Activated naive CD4-positive, alpha-beta T cell treated with Interleukin-2 at 50 U/mL for 16 hours (primary cell): ENCODE measurements at places on chromosomes 5 and 9.
A peak's percentile ranks its signal among the peaks of the same experiment; 100 is the strongest.

DNA sequence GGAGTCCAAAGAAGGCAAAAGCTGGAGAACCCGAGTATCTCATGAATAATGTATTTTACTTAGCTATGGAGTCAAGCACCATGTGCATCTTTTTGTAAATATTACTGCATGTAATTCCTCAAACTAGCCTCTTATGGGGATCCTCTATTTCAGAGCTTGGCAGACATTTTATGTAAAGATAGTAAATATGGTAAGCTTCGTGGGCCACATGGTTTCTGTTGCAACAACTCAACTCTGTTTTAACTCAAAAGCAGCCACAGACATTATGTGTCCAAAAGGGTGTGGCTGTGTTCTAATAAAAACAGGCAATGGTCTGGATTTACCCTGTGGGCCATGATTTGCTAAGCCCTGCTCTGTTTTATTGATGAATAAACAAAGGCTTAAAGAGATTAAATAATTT, 17.3 kb downstream of the DAPK1 start:
- no peak for DNase-seq

DNA sequence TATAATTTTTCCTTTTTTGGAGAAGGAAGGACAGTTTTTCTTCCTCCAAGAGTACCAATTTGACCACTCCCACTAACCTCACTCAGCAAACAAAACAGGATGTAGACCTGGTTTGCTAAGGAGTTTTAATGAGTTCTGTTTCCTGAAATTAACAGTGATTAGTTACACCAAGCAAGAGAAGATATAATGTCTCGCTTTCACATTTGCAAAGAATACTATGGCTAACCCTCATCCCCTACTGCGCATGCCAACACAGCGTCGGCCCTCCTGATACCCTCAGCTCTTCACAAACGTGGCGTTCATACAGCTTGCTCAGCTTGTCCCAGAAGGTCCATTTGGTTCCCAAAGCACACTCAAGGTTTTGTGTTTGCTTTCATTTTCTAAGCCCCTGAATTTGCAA, 41.9 kb upstream of the IPPK start:
- DNase-seq: peak; percentile 37

GRCh38 chr5:170393235-170393634, 4.1 kb upstream of the KCNMB1 start:
- DNase-seq: peak; percentile 35

DNA sequence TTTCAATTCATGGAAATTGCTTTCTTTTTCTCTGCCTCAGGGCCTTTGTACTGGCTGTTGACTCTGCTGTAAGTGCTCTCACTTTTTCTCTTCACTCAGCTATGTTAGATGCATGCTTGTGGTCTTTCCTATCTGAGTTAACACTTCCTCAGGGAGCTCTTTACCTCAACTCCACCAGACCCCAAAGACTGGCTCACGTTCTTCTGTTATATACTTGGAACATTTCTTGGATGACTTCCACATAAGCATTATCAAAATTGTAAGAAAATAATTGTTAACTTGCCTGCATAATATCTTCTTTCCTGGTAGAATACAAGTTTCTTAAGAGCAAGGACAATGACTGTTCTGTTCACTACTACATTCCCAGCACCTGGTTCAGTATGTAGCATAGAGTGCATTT, 455.9 kb downstream of the EBF1 start:
- DNase-seq: no peak

GRCh38 chr9:72211047-72211446, 61.8 kb downstream of the GDA start:
- no peak for DNase-seq

DNA sequence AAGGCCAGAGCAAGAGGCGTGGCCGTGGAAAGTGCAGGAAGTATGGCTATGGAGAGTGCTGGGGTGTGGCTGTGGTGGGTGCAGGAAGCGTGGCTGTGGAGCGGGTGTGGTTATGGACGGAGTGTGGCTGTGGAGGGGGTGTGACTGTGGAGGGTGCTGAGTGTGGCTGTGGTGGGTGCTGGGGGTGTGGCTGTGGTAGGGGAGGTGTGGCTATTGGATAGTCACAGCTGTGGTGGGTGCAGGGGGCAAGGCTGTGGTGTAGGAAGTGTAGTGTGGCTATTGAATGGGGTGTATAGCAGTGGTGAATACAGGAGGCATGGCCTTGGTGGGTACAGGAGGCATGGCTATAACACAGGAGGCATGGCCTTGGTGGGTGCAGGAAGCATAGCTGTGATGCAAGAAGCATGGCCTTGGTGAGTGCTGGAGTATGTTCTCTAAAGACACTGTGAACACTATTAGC, 40.8 kb upstream of the SPATA31C2 start:
- peak; percentile 3 for DNase-seq

DNA sequence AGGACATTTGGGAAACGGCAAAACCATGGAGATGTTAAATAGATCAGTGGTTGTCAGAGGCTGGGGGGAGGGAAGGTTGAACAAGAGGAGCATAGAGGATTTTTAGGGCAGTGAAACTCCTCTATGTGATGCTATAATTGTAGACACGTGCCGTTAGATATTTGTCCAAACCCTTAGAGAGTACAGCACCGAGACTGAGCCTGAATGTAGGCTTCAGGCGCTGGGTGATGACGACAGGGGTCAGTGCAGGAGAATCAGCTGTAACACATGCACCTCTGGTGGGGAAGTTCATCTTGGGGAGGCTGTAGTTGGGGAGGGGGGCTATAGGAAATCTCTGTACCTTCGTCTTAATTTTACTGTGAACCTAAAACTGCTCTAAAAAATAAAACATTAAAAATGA, 22.2 kb upstream of the CLPTM1L start:
- DNase-seq: no peak

DNA sequence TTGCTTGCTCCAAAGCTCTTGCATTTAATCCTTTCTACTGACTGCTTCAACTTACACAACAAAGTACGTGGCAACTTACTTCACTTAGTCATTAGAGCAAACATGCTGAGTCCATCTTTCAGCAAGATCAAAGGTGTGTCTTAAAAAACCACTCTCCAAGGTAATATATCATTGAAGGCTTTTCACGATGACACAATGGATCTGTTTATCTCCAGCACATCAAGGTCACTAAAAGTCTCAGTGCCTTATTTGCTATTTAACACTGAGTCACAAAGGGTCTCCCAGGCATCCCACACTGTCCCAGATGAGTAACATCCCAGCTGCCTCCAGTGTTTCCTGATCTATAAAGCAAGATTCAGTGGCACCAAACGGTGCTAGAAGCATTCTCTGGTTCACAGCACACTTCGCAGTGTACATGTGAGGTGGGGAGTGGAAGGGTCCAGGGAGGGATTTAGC, 3.7 kb upstream of the CLK4 start:
- DNase-seq: no peak

- no peak for DNase-seq
Observed at GRCh38 chr9:15697446-15697851, 144.6 kb downstream of the CCDC171 start.

DNA sequence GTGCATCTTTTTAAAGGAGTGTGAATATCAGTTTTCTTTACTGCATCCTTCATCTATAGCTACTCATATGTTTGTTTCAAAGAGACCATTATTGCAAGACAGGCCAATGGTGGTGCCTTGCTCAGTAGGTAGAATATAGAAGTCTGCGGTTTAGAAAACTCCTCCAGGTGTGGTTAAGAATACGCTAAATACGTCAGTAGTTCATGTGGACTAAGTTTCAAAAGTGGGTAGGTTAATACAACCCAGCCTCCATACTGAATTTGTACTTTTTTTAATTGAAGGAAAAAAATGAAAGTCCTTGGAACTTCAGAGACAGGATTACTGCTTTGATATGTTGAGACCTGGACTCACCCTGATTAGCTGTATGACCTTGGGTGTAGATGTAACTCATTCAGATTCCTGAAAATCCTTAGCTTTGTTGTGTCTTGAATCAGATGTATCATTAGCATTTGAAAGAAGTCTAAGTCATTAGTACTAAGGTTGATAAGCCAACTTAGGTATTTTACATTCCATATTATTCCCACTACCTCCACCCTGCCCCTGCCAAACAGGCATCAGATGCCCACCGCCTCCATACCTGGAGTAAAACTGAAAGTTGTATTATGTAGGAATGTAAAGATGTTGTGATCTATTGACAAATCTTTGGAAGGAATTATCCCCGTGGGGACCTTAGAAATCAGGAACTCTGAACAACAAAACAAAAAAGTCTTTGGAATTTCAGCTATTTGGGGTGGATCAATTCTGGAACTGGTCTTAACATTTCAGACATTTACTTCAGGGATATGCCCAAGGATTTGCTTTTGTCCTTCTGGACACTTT, 6.1 kb downstream of the BASP1 start:
- no peak for DNase-seq

GRCh38 chr5:172567294-172567693, 73.8 kb upstream of the NEURL1B start:
- DNase-seq: no peak

DNA sequence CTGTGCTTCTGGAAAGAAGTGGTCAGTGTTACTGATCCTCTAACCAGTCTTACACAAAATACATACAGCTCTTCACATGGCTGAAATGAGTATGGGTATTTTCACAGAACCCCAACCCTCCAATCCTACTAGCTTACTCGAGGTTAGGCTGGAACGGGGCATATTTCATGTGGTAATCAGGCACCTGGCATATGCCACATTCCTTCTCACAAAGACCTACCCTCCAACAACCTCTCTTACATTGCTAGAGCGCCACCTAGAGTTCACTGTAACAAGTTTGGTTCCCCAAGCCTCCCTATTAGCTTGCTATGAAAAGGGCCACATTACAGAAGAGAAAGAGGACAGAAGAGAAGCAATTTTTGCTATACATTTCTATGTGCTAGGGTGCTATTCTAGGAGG, 597.3 kb downstream of the PRELID2 start:
- no peak for DNase-seq

GRCh38 chr5:143215690-143216089, 187.8 kb downstream of the NR3C1 start:
- no peak for DNase-seq

- no peak for DNase-seq
Observed at GRCh38 chr5:149628846-149629388, 47.6 kb downstream of the ARHGEF37 start.

DNA sequence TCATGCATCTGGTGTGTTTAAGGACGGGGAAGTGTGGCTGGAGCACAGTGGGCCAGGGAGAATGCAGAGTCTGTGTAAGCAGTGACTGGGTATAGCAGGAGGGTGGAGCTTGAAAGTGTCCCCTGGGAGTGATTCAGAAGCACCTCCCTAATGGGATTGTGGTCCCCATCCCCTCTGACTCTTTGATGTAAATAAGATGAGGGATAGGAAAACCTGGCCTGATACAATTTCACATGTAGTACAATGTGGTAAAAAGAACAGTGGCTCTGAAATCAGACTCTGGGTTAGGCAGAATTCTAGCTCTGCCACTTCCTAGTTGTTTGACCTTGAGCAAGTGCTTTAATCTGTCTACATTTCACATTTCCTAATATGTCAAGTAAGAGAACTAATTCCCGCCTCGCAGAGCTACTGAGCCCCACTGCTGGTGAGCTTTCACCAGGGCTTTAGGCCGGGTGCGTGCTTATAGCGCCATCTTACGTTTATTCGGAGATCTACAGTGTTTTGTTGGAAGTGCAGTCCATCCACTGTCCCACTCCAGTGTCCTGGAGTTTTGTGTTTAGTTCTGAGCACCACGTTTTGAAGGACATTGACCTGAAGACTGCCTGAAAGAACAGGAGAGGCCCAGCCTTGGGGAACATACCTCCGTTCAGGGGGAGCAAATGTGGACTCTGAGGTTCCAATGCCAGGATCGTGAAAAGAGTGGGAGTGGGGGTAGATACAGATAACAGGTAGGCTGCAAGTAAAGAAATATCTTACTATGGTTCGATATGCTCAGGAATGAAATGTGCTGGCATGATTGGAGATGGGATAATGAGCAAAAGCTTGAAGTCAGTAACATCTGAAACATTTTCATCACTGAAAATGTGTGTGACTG, 51.2 kb upstream of the TESK1 start:
- DNase-seq: peak; percentile 14

DNA sequence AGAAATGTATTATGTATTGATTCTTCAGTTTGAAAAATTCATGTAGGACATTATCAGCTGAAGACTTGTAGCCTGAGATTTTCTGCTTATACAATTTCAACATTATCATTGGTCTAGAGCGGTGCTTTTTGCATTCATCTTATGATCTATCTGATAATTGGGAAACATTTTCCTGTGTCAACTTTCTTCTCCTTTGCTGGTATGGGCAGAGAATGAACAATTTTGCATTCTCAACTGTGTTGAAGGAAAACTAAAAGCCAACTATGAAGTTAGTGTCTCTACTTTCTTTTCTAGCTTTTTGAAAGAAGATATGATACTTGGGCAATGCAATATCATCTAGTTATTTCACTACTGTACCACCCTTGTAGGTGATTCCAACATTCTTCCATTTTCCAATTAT, 10.3 kb downstream of the ZFR start:
- no peak for DNase-seq

DNA sequence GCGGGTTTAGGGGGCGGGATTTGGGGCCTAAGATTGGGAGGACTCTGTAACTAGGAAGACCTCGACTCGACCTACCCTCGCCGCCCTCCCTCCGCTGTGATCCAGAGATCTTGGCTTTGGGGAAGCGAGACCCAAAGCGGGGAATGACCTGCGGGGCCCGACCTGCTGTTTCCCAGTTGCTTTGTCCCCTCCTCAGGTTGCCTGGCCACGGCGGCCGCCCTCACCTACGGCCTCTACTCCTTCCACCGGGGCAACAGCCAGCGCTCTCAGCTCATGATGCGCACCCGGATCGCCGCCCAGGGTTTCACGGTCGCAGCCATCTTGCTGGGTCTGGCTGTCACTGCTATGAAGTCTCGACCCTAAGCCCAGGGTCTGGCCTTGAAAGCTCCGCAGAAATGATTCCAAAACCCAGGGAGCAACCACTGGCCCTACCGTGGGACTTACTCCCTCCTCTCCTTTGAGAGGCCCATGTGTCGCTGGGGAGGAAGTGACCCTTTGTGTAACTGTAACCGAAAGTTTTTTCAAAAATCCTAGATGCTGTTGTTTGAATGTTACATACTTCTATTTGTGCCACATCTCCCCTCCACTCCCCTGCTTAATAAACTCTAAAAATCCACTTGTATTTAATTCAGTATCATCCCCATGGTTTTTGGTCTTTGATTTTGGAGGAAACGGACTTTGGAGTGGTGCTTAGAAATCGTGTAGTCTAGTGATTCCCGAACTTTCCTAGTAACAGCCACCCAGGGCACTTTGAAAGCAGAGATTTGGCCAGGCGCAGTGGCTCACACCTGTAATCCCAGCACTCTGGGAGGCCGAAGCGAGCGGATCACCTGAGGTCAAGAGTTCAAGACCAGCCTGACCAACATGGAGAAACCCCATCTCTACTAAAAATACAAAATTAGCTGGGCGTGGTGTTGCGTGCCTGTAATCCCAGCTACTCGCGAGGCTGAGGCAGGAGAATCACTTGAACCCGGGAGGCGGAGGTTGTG, 878 bp downstream of the HIGD2A start:
- DNase-seq: no peak

- DNase-seq: no peak
Observed at GRCh38 chr9:27085456-27085855, 23.6 kb upstream of the TEK start.

DNA sequence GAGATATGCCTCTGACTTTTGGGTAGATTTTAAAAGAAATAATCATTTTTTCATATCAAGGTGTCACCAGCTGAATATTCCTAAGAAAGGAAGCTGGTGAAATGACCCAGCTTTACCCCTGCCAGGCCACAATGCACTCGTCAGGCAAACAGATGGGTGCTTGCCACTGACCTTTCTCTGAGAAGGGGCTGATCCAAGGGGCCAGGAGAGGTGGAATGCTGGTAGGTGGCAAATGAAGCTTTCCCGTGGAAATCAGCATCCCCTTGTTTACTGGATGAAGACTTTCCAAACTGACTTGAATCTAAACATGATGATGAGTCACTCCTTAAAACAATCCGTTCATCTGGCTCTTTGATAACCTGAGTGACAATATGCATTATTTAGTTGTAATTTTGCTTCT, 44.3 kb upstream of the PLPP6 start:
- no peak for DNase-seq
